ENCODE measurements at places on chromosomes 11 and 22.

DNA sequence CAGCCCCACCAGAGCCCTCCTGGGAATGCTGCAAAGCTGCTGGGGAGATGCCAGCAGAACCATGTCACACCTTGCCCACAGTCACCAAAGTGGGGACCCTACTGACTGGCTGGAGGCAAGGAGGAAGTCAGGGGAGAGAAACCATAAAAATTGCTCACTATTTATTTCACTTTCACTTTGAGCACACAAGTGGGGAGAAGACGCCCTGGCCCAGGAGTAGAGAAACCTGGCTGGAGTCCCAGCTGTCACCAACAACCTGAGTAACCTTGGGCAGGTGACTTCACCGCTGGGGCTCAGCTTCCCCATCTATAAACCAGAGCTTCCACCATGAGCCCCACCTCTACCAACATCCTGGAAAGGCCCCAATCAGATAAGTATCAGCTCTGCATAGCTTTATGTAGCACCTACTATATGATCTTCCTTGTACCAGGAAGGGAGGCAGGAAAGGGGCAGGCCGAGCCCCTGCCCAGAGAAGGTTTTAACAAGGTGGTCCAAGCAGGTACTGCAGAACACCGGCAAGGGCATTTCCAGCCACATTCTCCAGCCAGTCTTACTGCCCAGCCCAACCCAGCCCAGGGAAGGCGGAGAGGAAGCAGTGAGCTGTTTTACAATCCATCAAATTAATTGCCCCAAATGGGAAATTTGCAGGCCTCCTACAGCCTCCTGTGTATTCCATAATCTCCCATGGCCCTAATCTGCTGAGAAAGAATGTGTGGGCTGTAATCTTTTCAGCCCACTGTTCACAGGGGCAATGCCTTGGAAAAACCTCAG lies 27.6 kb downstream of the PLEKHA7 start:
- peak; percentile 48 for DNase-seq

GRCh38 chr11:27934830-27935145 lies 173.2 kb downstream of the KIF18A start:
- no peak for DNase-seq

GRCh38 chr11:77370217-77370616 lies 68.7 kb upstream of the GDPD4 start:
- DNase-seq = no peak

DNA sequence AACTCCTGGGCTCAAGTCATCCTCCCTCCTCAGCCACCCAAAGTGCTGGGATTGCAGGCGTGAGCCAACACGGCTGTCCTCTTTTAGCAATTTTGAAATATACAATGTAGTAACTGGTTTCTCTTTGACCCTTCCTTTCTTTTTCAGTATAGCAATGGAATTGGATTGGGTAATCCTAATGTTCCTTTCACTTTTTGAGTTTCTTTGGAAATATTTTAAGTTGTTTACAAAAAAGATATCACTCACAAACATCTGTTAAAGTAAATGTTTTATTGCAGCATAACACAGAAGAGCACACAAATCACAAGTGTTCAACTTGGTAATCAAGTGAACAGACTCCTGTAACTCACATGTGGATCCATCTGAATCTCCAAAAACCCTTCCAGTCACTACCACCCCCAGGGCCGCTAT lies 44.6 kb upstream of the EP300 start:
- DNase-seq = no peak

DNA sequence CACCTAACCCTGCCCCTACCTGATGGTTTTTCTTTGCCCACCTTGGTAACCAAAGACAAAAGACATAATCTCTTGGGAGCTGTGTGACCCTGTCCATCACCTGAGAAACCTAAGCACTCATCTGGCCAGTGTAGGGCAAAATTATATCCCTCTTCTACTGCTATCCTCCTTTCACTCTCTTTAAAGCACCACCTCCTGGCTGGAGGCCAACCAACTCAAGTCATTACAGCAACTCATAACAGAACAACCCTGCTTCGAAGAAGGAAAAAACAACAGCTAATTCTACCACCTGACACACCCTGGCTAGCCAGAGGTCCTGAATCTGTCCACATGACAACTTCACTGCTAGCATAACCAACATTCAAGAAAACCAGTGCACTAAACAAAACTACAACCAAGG lies 45.5 kb downstream of the GAS2 start:
- no peak for DNase-seq

All from activated T-cell treated with anti-CD3 and anti-CD28 coated beads for 24 hours (primary cell).